Stimulated activated CD4-positive, alpha-beta T cell treated with anti-CD3 and anti-CD28 coated beads, Interleukin-1b, Interleukin-23, amount 100 ng/mL, for 1 hour (primary cell): ENCODE measurements at places on chromosomes 1 and 21.

DNA sequence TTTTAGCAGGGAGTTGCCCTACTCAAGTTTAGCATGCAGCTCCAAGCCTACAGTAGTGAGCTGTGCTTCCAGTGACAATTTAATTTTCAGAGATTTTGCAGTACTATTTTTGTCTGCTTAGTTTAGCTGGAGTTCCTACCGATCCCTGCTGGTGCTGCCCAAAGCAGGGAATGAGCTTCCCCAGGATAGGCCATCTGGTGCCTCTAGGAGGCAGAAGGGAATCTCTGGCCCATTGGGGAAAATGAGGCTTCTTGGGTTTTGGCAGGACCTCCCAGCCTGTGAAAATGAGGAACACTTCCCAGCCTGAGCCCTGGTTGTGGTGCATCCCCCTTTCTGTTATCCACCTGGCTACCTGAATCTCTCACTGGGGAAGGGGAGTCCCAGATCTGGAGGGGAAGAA lies 149.2 kb downstream of the RASAL2 start:
- no peak for DNase-seq

DNA sequence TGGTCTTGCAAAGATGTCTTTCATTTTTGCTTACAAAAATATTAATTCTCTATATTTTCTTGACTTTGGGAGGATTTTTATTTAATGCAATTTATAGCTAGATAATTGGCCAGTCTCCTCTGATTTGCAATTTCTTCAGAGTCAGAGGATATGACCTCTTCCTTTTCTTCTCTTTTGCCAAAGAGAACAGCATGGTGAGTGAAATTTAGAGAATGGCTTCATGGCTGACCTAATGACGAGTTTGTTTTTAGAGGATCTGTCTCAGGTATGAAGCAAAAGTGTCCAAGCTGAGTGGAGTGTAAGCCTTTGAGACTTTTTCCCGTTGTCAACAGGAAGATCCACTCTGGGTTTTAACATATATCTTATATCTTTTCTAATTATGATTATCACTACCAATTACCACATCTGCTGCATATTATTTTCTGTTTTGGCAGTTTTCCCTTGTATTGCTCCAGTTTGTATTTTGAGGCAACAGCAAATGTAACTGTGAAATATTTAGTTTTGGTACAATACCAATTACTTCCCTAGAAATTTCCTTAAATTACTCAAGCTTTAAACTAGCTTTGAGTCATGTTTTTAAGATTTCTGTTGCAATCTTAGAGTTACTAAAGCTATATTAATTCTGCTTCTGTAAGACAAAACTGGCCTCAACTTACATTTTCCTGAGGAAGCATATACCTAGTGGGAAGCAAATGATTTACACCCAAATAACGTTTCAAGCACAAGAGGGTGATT lies 332.8 kb upstream of the ZRANB2 start:
- DNase-seq = no peak

DNA sequence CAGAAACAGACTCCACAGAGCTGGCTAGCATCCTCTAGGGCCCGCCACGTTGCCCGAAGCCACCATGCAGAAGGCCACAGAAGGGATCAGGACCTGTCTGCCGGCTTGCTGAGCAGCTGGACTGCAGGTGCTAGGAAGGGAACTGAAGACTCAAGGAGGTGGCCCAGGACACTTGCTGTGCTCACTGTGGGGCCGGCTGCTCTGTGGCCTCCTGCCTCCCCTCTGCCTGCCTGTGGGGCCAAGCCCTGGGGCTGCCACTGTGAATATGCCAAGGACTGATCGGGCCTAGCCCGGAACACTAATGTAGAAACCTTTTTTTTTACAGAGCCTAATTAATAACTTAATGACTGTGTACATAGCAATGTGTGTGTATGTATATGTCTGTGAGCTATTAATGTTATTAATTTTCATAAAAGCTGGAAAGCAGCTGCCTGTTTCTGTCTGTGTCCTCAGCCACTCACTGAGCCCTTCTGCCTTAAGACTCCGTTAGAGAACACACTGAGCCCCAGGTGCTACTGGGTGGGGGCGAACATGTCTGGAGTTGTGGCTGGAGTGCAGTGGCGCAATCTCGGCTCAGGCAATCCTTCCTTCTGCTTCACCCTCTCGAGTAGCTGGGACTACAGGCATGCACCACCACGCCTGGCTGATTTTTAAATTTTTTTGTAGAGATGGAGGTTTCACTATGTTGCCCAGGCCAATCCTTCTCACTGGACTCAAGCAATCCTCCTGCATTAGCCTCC lies 14.8 kb downstream of the MFSD2A start:
- no peak for DNase-seq

- no peak for DNase-seq
Measured at GRCh38 chr1:203055161-203055799, 29.0 kb downstream of the PPFIA4 start.

- DNase-seq = no peak
Measured at GRCh38 chr1:216785737-216786136, 62.5 kb upstream of the ESRRG start.

DNA sequence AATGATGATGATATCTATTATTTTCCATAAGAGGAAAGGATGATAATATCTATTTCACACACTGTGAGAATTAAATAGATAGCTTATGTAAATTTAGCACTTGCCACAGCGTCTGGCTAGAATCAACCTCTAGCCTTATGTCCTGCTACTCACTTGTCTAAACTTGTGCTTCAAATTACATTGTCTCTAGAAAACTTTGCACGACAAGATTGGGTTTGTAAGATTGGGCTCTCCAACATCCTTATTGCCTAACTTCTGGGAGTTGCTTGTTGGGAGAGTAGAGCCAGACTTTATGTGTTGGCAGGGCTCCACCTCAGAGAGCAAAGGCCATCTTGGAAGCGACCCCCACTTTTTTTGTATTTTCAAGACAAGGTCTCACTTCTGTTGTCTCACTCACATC lies 50.0 kb upstream of the POGK start:
- DNase-seq = no peak

GRCh38 chr1:118110580-118110979 lies 74.4 kb downstream of the SPAG17 start:
- no peak for DNase-seq

GRCh38 chr1:29396438-29397255 lies 160.3 kb downstream of the PTPRU start:
- DNase-seq = no peak

DNA sequence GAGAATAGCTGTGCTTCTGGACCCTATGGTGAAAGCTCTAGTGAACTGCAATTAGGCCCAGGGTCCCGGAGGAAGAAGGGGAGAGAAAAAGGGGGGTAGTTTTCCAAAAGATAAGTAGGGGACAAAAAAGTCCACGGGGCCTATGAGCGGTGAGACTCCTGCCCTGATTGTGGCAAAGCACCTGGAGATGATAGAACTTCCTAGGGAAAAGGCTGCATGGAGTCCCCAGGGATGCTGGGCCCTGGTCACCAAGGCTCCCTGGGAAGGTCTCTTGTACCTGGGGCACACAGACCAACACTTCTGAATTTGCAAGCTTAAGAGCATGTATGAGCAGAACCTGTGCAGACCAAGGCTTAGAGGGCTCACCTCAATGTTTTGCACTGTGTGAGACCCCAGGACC lies 5.4 kb upstream of the SHISA4 start:
- DNase-seq = no peak

- no peak for DNase-seq
Measured at GRCh38 chr1:118931876-118932275, 56.3 kb downstream of the TBX15 start.

- no peak for DNase-seq
Measured at GRCh38 chr1:1208713-1209433, 2.5 kb upstream of the TNFRSF18 start.

DNA sequence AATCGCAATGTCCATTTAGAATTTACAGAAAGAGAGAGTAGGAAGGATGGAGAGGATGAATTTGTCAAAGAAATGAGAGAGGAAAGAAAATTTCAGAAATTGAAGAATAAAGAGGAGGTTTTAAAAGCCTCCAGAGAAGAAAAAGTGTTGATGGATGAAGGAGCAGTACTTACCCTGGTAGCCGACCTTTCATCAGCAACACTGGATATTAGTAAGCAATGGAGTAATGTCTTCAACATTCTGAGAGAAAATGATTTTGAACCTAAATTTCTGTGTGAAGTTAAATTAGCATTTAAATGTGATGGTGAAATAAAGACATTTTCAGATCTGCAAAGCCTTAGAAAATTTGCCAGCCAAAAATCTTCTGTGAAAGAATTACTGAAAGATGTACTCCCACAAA lies 12.5 kb downstream of the L1TD1 start:
- DNase-seq = no peak

DNA sequence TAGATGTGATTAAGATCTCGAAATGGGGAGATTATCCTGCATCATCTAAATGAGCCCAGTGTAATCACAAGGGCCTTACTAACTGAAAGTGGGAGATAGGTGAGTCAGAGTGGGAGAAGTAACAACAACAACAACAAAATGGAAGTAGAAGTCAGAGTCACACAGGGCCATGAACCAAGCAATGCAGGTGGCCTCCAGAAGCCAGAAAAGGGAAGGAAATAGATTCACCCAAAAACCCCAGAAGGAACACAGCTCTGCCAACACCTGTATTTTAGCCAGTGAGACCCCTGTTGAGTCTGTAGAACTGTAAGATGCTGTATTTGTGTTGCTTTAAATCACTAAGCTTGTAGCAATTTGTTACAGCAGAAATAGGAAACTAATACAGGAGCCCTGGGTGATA lies 4.1 kb downstream of the TAGLN2 start:
- DNase-seq = no peak

GRCh38 chr1:30195424-30196134 lies 527.8 kb downstream of the MATN1 start:
- no peak for DNase-seq

DNA sequence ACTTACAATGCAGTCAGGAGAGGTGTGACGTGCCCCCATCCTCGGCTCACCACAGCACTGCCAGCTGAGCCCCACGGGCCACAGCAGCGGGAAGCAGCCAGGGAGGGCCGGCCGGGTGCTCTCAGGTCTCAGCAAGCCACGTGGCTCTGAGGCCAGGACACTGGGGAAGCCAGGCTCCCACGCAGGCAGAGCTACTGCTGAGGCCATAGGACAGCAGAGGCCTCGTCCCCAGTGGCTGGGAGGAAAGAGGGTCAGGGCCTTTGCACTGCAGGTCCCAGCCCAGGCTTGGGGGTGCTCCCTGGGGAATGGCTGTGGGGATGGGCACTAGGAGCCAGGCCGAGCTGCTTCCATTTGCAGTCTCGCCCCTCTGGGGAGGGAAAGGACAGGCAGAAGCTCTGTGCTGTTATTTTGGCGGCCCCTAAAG lies 5.8 kb downstream of the LRRC47 start:
- DNase-seq = no peak
